ENCODE measurements at places on chromosomes 6 and 20.
A peak's percentile ranks its signal among the peaks of the same experiment; 100 is the strongest.

- peak; percentile 11 for DNase-seq
Observed at GRCh38 chr6:72218125-72218524, 331.8 kb downstream of the RIMS1 start.

- DNase-seq: no peak
Observed at GRCh38 chr6:144957236-144957937, 672.3 kb downstream of the UTRN start.

- no peak for DNase-seq
Observed at GRCh38 chr20:44587035-44587980, 4.9 kb downstream of the PKIG start.

- DNase-seq: peak; percentile 35
Observed at GRCh38 chr6:150298676-150299075, 70.1 kb upstream of the IYD start.

GRCh38 chr6:118297821-118298220 is 250.3 kb upstream of the PLN start:
- no peak for DNase-seq

DNA sequence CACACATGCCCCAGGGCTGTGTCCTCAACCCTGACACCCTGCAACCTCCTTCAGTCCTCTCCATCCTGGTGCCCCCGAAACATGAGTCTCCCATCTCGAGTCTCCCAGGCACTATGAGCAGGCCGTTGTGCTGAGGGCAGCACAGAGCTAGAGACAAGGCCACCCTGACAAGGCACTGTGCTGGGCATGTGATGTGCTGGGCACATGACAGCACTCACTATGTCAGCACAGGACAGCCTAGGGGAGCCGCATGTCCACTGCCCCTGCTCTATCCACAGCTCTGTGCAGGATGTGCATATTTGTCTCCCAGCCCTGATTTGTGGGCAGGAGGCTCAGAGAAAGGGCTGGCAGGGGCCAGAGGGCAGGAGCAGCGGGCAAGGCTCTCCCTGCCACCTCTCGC is 362.1 kb upstream of the AGPAT4 start:
- DNase-seq: no peak

DNA sequence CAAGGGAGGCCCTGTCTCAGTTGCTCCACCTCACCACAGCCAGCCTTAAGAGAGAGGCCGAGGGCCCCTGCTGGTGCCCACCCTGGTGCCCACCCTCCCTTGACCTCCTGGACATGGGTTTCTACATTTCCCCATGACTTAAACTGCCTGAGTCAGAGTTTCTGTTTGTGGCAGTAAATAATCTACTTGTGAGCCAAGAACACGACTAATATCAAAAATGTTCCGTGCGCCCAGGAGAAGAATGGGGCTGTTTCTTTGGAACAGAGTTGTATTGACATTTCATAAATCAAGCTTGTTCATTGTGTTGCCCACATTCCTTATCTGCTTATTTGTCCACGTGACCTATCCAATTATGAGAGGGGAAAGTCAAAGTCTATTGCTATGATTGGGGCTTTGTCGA is 143.5 kb downstream of the ANKRD60 start:
- peak; percentile 60 for DNase-seq

DNA sequence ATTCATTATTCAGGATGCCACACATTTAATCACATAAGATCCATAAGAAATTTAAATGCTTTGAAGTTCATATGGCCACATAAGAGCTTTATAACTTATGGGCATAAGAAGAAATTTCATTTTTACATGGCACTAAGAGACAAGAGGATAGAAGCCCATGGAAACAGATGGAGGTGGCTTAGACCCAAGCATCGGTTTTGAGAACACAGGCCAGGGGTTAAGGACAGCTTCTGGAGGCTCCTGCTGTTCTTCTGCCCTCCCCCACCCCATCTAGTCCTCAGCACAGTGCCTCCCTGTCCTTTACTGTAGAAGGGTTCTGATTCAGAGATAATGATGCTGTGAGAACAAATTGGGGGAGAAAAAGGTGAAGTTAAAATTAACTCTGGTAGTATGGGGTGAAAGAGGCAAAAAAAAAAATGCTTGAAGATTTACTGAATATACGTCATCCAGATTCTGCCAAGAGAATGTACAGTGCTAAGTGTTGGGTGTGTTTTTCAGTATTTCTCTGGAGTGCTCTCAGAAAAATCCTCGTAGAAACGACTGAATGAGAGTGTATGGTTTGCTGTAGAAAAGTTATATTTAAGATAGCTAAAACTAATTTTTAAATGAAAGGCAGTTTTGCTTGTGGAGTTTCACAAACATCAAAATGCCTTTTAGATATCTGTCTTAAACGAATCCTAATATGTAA is 539.7 kb downstream of the QKI start:
- no peak for DNase-seq

DNA sequence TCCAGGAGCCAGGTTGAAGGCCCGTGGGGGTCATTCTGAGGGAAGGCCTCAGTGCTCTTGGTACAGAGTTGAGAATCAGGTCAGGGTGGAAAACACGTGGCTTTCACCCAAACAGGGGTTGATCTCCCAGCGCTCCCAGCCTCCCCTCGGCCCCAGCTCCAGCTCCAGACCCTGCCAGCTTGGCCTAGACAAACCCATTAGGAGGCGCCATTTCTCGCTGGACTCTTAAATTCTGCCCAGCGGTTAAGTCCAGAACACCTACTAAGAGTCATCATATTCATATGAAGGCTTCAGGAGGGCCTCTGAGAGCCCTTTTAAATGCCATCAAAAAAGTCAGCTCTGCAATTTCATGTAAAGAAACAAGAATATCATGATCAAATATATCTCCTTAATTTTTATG is 158.0 kb upstream of the RIN2 start:
- no peak for DNase-seq

- DNase-seq: peak; percentile 81
Observed at GRCh38 chr6:20688710-20689500, 154.6 kb downstream of the CDKAL1 start.

- DNase-seq: no peak
Observed at GRCh38 chr6:162962093-162962492, 234.3 kb downstream of the PACRG start.

GRCh38 chr6:90083891-90084290 is 189.6 kb downstream of the GJA10 start:
- DNase-seq: no peak

GRCh38 chr6:44820321-44820720 is 432.8 kb downstream of the CDC5L start:
- DNase-seq: peak; percentile 26

GRCh38 chr6:160428818-160429619 is 80.8 kb downstream of the SLC22A3 start:
- DNase-seq: no peak
